Activated CD4-positive, alpha-beta T cell treated with anti-CD3 and anti-CD28 coated beads for 4 hours (primary cell): ENCODE measurements at places on chromosomes 2 and 18.

DNA sequence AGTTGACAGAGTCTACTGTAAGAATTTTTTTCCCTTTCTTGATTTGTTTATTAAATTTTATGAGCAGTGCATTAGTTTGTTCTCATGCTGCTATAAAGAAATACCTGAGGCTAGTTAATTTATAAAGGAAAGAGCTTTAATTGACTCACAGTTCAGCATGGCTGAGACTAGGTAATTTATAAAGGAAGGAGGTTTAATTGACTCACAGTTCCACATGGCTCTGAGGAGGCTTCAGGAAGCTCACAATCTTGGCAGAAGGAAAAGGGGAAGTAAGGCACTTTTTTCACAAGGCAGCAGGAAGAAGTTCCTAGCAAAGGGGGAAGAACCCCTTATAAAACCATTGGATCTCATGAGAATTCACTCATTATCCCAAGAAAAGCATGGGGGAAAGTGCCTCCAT lies 191.4 kb upstream of the VRK2 start:
- DNase-seq, result no peak

DNA sequence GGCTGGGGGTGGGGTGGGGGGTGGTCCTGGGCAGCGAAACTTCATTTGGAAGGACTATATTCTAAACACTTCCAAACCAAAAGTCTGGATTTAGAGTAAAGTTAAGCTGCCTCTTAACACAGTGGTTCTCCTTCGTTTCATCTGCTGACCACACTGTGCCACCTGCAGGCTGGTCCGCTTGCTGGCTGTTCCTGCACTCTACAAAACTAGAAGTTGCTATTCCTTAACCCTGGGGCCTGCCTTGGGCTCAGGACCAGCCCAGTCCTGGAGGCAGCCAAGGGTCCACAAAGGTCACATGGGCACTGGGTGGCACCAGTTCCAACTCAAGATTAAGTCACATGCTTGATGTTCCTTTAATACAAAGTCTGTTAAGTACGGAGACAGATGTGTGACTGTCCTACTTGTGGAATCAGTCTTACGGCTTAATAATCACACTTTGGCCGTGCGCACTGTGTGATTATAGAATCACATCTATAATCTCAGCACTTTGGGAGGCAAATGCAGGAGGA lies 195.4 kb downstream of the FAM210A start:
- no peak for DNase-seq

- no peak for DNase-seq
Observed at GRCh38 chr2:207141386-207141785, 24.4 kb downstream of the KLF7 start.

DNA sequence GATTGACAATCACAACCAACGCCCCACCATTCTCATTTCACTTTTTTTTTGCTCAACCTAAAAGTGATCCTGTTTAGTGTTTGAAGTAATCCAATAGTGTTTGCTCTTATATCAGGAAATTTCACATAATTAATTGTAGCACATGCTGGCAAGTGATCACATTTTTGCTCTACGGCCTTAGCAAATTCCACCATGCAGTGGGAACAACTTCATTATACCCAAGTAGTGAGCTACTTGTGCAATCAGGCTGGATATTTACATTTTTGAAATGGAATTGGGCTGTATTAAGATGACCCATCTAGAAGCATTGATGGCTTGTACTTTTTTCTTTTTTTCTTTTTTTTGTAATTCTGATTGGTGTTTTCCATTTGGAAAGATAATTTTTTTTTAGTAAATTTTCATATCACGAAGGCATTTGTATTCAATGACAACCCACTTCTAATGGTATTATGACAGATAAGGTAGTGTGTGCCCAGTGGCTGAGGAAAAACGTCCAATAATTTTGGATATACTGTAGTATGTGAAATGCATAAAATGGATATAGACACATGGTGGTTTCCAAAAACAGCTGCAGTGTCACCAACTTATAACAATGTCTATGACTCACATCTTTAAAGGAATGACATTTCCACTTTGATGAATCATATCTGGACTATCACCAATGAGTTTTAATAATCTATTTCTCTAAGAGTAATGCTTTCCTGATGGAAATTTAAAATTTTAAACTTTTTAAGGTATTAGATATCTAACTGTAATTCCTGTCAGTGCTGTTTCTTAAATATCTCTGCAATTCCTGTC lies 130.6 kb downstream of the COL6A3 start:
- DNase-seq, result no peak

DNA sequence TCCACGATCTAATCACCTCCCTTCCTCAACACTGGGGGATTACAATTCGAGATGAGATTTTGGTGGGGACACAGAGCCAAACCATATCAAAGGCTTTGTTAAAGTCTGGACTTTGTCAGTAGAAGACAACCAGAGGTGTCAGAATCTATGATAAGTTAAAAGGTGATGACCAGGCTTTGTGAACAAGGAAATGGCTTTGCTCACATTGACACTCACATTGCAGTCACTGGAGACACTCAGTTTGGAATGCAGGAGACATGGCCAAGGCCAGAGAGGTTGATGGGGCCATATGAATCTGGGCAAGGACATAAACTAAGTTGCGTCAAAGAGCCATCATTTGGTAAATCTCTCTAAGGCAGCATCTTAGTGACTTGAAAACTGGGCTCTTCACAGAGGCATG lies 678.2 kb upstream of the FSHR start:
- DNase-seq, result no peak

- DNase-seq, result no peak
Observed at GRCh38 chr2:103402944-103403343, 641.1 kb downstream of the TMEM182 start.

- DNase-seq, result no peak
Observed at GRCh38 chr18:46051731-46052461, 20.2 kb downstream of the PSTPIP2 start.

GRCh38 chr18:3246635-3247239 lies 864 bp upstream of the MYL12A start:
- no peak for DNase-seq

DNA sequence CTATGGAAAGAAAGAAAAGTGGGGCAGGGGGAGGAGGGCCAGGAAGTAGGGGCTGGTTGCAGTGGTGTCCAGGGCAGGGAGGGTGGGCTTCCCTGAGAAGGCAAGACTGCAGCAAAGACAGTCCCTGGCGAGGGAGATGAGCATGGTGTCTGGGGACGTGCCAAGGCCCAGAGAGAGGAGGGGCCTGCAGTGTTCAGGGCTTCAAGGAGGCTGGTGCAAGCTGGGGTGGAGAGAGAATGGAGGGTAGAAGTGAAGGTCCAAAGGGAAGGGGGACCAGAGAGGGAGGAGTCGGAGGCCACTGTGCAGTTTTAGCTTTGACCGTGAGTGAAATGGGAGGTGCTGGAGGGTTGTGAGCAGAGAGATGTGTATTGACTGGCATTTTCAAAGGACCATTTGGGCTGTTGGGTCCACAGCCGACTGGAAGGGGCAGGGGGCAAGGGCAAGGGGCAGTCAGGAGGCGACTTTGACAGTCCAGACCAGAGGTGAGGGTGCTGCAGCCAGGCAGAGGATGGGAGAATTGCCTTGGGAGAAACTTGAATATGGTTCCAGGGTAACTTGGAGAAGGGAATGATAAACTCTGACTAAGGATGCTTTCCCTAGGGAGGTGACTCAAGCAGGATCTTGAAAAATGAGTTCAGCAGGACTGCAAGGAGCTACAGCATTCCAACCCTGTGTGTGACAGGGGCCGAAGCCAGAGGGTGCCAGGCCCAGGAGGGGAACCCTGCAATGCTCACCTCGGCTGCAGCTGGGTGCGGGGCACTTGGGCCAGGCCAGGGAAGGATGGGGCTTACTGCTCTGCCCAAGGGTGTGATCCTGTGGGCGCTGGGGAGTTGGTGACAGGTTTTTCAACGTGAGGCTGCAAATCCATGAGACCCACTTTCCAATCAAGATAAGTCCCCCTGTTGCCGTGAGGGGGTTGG lies 177.1 kb upstream of the HAAO start:
- DNase-seq, result no peak

DNA sequence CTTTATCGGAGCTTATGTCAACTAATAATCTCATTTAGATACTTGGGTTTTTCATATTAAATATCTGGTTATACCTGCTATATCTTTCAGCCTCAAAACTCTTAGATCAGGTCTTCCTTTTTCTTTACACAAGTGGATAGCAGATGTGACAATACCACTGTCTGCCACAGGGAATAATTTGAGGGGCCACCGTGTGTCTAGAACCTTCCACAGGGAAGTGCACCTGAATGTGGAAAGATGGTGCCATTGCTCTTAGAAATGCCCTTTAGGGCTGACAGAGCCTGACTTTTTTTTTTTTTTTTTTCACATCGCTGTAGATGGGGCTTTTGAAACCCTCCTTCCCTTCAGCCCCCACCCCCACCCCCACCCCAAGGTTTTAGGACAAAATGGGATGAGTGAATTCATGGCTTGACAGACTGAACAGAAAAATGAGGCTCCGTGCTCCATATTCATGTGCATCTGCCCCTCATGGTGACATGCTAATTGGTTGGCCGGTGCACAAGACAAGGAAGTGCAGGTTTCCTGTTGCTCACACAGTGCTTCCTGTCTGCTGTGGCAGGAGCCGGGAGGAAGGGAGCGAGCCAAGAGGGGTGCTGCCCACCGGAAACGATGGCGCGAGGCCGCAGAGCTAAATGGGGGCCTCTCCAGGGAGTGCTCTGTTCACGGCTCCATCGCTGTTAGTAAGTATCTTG lies 246.0 kb downstream of the LDLRAD4 start:
- DNase-seq, result peak; percentile 53

- DNase-seq, result no peak
Observed at GRCh38 chr2:151252646-151253045, 9.0 kb downstream of the RBM43 start.

DNA sequence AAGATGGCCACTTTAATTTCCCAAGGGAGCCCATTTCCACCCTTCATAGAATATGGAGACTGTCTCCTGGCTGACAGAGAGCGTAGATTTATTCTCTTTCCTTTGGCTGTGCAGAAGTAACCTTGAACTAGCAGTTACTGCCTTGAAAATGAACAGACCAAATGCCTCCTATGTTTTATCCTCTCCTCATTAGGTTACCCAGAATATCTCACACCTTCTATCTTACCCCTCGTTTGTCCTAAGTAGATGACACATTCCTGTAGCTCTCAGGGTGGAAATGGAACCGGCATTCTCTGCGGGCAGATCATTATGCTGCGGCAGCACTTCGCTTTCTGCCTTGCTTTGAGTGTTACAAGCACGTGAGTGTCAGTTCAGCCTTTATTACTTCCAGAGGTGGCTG lies 336.5 kb downstream of the DCDC2C start:
- DNase-seq, result no peak

GRCh38 chr2:12964904-12965539 lies 248.3 kb downstream of the TRIB2 start:
- DNase-seq, result no peak

GRCh38 chr2:230439590-230439989 lies 23.6 kb downstream of the SP100 start:
- no peak for DNase-seq

GRCh38 chr2:36371070-36371874 lies 15.7 kb downstream of the CRIM1 start:
- no peak for DNase-seq

GRCh38 chr2:64120928-64121327 lies 23.3 kb downstream of the PELI1 start:
- DNase-seq, result no peak

- DNase-seq, result no peak
Observed at GRCh38 chr2:69538872-69539548, 101.8 kb upstream of the NFU1 start.

DNA sequence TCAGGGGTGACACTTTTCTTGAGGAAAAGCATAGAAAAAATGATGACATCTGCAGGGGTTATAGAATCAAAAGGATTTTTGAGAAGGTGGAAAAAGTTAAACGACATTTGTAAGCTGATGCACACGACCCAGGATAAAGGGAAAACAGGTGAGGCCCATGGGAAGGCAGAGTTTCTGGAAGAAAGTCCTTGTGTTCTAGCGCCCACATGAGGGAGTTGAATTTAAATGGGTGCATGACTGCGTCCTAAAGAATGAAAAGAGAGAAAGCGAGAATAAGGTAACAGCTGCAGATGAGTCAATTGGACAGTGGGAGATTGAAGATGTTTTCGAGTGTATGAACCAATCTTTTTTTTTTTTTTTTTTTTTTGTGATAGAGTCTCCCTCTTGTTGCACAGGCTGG lies 158.1 kb downstream of the GALR1 start:
- DNase-seq, result no peak

GRCh38 chr2:218883491-218884490 lies 3.1 kb downstream of the WNT10A start:
- peak; percentile 50 for DNase-seq

GRCh38 chr18:56569416-56569815 lies 69.0 kb downstream of the TXNL1 start:
- DNase-seq, result no peak

- DNase-seq, result no peak
Observed at GRCh38 chr2:48531141-48531648, 1.2 kb downstream of the STON1 start.

- DNase-seq, result no peak
Observed at GRCh38 chr2:111042772-111043771, 77.6 kb upstream of the BCL2L11 start.

DNA sequence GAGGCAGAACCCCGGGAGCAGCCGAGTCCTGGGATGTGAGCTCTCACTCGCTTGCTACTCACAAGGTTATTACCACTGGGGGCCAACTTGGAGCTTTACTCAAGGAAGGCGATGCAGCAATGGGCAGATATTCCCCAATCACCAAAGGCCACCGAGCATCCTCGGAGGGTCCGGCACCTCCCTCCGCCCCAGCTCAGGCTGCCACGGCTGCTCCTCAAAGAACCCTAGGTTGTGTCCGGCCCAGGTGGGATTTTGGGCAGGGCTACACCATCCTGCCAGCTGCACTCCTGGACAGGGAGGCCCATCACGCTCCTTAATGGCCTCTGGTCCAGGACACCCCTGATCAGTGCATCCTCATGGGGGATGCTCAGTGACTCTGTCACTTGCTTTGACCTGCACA lies 24.8 kb downstream of the FBLN7 start:
- DNase-seq, result no peak

DNA sequence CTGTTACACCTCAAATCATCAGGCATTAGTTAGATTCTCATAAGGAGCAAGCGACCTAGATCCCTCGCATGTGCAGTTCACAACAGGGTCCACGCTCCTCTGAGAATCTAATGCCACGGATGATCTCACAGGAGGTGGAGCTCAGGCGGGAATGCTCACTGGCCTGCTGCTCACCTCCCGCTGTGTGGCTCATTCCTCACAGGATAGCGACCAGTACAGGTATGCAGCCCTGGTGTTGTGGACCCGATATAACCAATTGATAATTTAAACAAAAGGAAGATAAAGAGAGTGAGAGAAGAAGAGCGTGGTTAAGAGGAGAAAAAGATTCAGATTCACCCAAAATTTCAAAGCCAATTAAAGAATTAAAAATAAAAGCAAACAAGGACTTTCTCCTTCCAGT lies 20.8 kb downstream of the TLK1 start:
- no peak for DNase-seq
